H4 (cell line): ENCODE measurements at places on chromosomes 11 and 22. TPM values are rescaled to one million over a fixed set of nuclear protein-coding genes. Genes with fewer than 3 reads are reported as not detected.
A peak's percentile ranks its signal among the peaks of the same experiment; 100 is the strongest.

DNA sequence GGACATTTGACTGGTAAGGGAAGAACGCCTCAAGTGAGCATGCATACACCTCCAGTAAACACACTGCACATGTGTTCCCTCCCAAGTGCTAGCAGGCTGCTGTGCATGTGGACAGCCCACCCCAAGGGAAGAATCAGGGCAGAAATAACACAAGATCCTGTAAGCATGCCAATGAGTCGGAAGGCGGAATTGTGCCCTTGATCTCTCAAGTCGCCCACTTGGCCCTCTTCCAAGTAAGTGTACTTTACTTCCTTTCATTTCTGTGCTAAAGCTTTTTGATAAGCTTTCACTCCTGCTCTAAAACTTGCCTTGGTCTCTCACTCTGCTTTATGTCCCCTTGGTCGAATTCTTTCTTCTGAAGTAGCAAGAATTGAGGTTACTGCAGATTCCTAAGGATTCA, 139.6 kb downstream of the TRPC6 start:
- DNase-seq, result no peak

DNA sequence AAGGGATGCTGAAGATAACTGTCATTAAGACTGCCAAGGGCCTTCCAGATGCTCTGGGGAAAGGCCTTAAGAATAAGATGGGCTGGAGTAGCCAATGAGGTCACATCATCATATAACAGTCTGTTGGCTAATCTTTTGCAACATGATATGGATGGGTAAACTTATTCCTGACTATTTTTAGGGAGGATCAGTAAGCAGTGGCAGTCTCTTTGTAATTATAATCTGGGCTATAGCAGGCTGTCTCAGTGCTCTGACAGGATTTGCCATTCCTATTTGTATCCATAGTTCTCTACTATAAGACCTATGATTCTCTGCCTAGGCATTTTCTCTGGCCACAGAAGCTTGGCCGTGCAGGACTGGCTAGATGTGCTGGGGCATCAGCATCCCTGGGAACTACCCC, 16.1 kb upstream of the CALCB start:
- no peak for DNase-seq

GRCh38 chr11:14619603-14620531, 23.7 kb upstream of the PDE3B start:
- peak; percentile 79 for DNase-seq

DNA sequence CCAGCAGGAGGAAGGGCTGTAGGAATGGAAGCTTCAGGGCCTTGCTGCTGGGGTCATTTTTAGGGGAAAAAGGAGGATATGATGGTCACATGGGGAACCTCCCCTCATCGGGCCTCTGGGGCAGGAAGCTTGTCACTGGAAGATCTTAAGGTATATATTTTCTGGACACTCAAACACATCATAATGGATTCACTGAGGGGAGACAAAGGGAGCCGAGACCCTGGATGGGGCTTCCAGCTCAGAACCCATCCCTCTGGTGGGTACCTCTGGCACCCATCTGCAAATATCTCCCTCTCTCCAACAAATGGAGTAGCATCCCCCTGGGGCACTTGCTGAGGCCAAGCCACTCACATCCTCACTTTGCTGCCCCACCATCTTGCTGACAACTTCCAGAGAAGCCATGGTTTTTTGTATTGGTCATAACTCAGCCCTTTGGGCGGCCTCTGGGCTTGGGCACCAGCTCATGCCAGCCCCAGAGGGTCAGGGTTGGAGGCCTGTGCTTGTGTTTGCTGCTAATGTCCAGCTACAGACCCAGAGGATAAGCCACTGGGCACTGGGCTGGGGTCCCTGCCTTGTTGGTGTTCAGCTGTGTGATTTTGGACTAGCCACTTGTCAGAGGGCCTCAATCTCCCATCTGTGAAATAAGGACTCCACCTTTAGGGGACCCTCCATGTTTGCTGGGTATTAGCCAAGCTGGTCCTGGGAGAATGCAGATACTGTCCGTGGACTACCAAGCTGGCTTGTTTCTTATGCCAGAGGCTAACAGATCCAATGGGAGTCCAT, 14.1 kb downstream of the IL10RA start:
- no peak for DNase-seq

DNA sequence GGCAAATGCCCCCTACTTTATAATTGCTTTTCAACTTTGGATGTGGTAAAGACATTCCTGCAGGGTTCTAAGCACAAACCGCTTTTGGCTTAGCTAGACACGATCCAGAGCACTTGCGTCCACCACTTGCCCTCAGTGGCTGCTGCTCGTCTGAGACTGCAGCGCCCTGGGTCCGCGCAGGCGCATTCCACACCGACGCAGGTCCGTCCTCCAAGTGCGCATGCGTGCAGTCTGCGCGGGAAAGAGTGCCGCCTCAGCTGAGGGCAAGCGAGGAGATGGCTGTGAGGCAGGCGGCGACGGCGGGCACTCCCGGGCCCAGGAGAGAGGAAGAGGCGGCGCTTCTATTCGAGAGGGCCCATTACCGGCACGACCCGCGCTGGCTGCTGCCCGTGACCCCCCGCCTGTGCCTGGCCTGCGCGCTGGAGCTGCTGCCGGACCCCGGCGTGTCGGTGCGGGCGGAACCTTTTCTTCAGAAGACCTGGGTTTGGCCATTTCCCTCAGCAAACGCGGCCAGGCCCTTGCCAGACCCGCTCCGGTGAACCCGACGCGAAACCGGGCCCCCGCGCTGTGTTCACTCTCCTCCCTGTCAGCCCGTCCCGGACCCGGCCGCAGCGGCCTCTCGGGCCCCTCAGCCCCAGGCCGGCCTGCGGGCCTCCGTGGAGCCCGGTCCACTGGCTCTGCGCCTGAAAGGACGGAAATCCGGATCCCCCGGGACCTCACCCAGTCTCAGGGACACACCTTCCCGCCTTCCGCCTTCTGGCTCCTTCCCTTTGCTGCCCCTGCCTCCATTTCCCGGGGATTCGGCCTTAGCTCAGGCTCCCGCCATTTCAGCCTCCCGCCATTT, at the start of gene MEI1:
Gene MEI1, plus strand, starts transcription at position 240 of the 844 bp plus-strand sequence. Its CDS starts 36 bp downstream, at position 276.
- no peak for DNase-seq

DNA sequence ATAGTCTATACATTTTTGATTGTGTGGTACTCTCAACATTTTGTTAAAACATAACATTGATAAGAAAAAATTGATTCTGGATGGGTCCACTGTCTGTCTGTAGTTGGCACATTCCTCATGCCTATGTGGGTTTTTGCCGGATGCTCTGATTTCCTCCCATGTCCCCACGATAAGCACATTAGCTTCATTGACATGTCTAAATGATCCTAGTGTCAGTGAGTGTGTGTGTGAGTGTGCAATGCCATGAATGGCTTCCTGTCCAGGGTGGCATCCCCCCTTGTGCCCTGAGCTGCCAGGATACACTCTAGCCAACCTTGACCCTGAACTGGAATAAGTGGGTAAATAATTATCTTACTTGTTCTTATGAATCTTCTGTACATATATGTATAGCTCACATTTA, 5.4 kb downstream of the SFI1 start:
- no peak for DNase-seq

GRCh38 chr11:95566211-95566610, 223.4 kb downstream of the FAM76B start:
- DNase-seq, result no peak

GRCh38 chr22:25127318-25127717, 72.3 kb upstream of the CRYBB3 start:
- no peak for DNase-seq

DNA sequence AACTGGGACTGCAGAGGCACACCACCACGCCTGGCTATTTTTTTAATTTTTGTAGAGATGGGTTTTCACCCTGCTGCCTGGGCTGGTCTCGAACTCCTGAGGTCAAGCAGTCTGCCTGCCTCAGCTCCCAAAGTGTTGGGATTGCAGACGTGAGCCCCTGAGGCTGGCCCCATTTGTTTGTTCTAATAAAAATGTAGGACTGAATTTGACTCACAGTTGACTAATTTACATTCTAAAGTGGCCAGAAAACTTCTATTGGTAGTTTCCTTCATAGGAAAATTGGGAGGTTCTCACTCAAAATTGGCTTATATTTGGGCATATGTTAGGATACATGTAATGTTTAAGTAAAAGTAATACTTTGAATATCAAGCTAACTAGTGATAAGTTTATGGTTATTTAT, 35.0 kb downstream of the PPFIA1 start:
- DNase-seq, result no peak

GRCh38 chr11:64235437-64236161, 1.2 kb downstream of the VEGFB start:
- DNase-seq, result no peak

GRCh38 chr11:133243832-133244231, 288.5 kb downstream of the OPCML start:
- no peak for DNase-seq

DNA sequence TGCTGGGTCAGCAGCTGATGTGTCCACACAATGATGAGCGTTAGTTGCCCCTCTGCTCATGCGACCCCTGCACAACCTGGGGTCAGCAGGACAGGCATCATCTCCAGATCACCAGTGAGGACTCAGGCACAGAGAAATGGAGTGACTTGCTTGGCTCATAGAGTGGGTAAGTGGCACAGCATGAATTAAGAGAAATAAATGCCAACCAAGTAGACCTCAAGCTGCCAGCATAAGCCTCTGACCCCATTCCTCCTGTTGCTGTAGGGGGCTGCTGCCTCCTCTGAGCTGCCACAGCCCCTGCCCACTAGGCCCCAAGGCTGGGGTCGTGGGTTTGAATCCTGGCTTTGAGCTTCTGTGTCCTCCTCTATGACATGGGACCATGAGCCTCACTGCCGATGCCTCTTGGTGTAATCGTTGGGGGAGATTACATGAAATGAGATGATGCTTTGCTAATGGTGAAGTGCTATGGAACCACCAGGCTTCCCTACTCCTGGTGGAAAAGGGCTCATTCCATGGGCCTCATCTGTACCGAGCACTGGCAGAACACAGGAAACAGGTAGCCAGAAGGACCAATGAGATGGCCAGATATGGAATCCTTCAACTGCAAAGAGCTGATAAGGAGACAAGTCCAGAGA, 33.6 kb downstream of the LRRC32 start:
- no peak for DNase-seq

DNA sequence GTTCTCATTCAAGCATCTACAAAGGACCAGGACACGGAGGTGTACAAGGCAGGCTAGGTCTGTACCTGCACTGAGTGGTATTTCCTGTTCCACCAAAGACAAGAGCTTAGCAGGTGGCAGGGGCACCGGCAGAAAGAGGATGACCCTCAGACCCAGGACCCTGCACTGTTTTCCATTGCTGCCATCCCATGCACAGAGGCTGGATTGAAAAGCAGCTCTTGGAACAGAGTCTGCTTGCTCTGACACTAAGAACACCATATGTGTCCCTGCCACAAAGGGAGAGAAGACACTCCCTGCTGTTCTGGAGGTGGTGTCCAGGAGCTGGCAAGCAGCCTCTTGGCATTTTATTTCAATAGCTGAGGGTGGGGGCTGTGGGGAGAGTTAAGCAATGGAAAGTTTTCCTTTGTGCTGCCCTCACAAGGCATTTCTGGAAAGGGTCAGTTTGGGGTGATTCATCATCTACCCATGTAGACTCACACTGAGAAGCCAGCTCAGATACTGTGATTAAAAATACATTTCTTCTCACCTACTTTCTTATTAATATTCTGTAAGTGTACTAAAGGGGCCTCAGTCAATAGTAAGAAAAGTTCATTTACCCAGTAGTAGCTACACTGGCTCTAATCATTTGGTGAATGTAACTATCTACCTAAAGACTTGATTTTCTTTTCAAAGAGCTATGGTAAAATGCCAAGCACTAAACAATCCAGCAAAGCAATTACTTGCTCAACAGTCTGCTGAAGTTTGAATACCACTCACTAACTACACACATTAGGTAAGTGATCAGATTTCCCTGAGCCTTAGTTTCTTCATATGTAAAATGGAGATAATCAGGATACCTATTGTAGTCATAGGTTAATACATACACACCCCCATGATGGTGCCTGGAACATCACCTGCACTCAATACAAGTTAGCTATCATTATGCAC, 55.2 kb downstream of the SLC1A2 start:
- peak; percentile 92 for DNase-seq

DNA sequence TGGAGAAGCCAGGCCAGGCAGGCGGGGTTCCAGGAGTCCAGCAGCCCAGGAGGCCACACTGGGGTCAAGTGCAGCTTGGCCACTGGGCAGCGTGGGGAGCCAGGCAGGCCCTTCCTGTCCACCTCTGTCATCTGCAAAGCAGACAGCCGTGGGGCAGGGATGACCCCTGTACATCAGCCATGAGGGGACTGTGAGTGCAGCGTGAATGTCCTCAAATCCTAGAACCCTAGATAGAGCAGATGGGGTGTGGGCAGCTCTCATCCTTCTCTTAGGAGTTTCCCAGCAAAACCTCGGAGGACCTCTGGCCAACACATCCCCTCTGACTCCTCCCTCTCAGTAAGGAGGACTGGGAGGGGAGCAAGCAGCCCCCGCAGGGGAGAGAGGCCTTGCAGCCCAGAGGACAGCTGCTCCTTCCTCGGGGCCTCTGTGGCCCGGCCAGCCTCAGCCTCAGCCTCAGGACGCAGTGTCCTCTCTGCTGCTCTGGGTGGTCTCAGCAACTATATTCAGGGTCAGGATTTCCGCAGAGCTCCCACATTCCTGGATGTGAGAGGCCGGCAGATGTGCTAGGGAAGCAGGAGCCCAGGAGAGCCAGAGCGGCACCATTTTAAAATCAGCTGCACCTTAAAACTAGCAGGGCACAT, 820.5 kb downstream of the BRD1 start:
- no peak for DNase-seq

DNA sequence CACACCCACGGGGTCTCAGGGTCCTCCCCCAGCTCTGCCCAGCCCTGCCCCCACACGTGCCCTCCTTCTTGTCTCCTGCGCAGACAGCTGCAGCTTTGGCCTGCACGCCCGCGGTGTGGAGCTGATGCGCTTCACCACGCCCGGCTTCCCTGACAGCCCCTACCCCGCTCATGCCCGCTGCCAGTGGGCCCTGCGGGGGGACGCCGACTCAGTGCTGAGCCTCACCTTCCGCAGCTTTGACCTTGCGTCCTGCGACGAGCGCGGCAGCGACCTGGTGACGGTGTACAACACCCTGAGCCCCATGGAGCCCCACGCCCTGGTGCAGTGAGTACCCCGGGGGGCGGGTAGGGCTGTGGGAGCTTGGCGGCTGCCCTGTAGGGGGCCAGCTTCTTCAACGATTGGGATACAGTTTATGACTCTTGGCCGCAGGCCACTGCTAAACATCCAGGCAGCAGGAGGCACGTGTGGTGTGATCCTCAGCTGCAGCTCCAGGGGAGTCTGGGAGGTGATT, 30.8 kb downstream of the ST14 start:
- no peak for DNase-seq

DNA sequence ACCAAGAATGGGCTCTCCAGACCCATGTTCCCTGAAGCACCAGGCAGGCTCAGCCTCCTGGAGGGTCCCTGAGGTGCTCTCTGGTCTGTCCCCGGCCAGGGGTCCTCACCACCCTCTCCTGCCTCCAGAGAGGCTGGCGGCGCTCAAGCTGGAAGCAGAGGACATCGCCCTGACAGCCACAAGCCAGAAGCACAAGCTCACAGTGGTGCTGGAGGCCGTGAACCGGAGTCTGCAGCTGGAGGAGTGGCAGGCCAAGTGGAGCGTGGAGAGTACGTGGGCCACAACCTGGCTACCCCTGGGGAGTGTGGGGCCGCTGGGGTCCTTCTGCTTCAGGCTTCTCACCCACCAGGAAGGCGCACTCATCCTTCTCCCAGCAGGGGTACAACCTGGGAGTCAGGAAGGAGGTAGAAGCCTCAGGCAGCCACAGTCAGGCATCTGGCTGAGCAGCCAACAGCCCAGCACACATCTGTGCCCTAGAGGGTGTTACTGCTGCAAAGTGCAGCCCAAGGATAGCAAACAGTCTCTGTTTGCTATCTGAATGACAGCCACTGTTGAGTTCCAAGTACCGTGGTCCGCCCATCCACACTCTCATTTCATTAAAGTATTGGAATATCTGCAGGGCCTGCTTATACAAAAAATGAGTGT, 8.4 kb downstream of the PARVG start:
- DNase-seq, result no peak

Gene TMEM132A
- 28.6 and 39.0 TPM in 2 replicates for total RNA-seq

Gene H19
- total RNA-seq, result 0.23 and 2.9 TPM in 2 replicates

Gene SYCE3
- total RNA-seq, result not detected in 2 replicates

Gene SOX6
- total RNA-seq, result 6.4 and 16.6 TPM in 2 replicates

Gene APOL5
- not detected in 2 replicates for total RNA-seq
